ENCODE measurements at places on chromosomes 4 and X.

- peak; percentile 31 for DNase-seq
These were observed 119.1 kb upstream of the OTUD4 start for GRCh38 chr4:145299380-145300076.

GRCh38 chr4:26105337-26105736 is 191.3 kb downstream of the SMIM20 start:
- DNase-seq, result peak; percentile 8

- DNase-seq, result no peak
These were observed 7.2 kb upstream of the MAGEA11 start for GRCh38 chrX:149704664-149705063.

- DNase-seq, result no peak
These were observed 92.0 kb downstream of the PDGFRA start for GRCh38 chr4:54320826-54321685.

- peak; percentile 90 for DNase-seq
These were observed at the start of gene ANXA5 for GRCh38 chr4:121696581-121697461. Gene ANXA5 (minus strand): TSS chr4:121696980. CDS start chr4:121696589, 391 bp downstream.

- DNase-seq, result no peak
These were observed 41.1 kb downstream of the LIMCH1 start for GRCh38 chr4:41579043-41579442.

DNA sequence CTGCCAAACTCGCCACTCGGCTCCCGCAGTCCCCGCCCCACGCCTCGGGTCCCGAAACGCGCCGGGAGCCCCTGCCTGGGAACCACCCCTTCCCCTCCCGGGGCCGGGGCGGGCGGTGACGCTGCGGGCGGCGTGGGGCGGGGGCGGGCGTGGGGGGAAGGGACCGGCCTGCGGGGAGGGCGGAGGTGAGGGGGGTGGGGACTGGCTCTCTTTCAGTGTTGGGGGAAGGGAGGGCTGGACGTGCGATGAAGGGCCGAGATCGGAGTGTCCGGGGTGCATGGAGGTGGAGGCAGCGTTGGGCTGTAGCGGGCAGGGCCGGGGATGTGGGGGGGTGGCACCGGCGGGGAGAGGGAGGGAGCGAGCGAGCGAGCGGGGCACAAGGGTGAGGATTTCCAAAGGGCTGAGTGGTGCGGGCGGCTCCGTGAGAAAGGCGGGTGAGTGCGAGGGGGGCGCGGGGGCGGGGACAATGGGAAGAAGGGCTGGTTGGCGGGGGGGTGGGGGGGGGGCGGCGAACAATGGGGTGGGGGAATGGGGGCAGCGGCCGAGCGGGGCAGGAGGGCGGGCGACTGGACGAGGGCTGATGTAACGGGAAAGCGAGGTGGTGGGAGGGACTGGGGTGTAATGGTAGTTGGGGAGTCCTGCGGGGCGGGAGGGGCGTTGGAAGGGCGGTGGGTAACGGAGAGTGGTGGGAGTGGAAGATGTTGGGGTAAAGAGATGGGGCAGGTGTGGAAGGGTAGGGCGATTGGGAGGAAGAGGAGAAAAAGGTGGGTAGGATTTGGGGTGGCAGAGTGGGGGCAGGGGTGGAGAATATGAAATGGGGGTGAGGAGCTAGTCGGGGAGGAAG is 578 bp downstream of the DCUN1D4 start:
- peak; percentile 70 for DNase-seq

- DNase-seq, result no peak
These were observed 102.7 kb downstream of the TAB3 start for GRCh38 chrX:30786374-30786773.

- DNase-seq, result no peak
These were observed 44.2 kb downstream of the GSX2 start for GRCh38 chr4:54144199-54144598.

DNA sequence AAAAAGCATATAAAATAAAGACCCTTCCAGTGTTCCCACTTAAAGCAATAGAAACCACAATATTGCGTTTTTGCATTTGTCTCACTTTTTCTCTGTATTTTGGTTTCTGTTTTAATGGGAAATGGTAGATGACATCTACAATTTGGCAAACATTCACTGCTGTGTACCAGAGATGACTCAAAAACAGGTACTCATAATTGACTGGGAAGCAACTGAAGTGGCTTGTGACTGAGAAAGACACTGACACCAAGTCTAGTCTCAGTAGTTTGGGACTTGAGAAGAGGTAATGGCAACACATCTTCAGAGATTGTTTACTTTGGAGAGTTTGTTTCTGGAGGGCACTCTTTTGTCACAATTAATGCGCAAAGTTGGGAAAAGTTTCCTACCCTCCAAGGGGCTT is 42.0 kb downstream of the AREG start:
- no peak for DNase-seq

DNA sequence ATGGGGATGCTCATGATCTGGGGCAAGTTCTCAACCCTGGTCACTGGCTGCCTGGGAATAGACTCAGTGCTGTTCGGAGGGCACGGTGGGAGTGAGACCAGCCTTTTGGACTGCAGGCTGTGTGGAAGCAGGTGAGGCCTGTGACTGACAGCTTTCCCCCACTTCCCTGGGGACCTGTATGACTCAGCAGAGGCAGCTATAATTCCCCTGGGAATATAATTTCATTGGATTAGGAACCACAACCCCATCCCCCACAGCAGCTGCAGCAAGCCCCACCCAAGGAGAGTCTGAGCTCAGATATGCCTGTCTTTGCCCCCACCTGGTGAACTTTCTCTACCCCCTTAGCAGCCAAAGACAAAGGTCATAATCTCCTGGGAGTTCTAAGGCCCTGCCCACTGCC is 408.6 kb downstream of the PPP3CA start:
- no peak for DNase-seq

DNA sequence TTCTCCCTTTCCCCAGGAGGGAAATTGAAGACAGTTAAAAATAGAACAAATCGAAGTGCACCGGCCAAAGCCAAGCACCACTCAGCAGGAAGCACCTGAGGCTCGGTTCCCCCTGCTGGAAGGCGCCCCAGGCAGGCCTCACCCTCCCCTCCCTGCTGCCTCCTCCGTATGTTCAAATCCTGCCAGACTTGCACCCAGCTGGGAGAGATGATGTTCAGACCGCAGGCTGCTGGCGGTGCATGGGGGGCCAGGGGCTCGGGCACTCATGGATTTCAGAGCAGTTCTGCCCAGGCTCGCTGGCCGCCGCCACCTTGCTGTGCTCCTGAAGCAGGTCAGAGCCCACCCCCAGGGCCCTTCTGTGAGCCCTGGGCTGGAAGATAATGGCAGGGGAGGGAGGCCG is 91.4 kb downstream of the DCTD start:
- no peak for DNase-seq

- peak; percentile 13 for DNase-seq
These were observed 583 bp downstream of the ABHD18 start for GRCh38 chr4:127965803-127966175.

DNA sequence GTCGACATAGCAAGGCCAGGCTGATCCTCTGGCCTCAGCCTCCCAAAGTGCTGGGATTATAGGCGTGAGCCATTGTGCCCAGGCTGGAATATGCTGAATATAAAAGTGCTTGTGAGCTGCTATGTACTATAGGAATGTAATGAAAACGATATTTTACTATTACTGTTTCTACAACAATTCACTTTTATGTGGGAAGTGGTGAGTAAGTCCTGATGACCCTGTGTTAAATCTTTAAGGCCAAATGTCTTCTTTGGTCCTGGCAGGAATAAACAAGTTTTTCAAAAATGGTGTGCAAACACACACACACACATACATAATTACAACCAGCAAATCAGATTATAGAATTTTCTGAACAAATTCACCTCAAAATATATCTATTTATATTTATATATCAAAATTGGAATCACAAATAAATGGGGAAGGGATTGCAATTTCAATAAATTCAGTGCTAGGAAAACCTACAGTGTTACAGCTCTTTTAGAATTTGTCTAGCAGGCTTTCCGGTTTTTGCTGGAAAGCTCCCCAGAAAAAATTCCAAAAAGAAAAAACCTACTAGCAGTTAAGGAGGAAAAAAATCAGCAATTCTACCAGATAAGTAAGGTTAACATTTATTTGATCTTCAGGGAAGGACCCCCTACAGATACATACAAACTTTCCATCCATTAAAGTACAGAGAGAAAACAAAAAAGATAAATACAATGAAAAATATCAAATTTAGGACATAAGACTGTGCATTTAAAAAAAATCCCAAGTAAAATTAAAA is 17.9 kb downstream of the SMIM14 start:
- no peak for DNase-seq

DNA sequence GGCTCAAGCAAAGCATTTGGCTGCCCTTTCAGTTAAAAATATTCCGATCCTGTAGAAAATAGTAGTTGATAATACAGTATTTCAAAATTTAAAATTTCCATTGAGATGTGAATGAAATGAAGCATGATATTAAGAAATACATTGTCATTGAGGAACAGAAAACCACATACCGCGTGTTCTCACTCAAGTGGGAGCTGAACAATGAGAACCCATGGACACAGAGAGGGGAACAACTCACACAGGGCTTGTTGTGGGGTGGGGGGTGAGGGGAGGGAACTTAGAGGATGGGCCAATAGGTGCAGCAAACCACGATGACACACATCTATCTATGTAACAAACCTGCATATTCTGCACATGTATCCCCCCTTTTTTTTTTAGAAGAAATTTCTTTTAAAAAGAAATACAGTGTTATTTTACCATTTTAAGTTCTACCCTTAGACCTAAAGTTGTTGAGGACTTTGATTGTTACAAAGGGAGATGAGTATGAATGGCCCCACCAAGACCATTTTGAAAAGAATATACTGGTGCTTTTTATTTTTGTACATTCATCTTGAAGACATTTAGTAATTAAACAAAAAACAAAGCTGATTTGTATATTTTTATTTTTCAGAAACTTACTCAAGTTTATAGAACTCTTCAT is 52.0 kb upstream of the IL13RA1 start:
- no peak for DNase-seq

DNA sequence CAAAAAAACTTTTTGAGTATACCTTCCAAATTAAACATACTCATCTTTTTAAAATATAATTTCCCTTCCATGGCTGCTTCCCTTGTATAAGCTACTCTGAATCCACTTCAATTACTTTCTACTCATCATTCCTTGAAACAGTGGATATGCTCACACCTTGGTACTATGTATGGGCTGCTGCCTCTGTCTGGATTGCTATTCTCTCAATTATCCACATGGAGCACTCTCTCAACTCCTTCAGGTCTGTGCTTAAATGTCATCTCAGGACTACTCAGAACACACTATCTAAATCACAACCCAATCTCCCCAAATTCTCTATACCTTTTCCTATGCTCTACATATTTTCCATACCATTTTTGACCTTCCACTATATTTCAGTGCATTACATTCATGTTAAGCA is 898.9 kb upstream of the EPHA5 start:
- DNase-seq, result no peak

GRCh38 chr4:169869490-169869889 is 111.7 kb upstream of the HPF1 start:
- peak; percentile 1 for DNase-seq

DNA sequence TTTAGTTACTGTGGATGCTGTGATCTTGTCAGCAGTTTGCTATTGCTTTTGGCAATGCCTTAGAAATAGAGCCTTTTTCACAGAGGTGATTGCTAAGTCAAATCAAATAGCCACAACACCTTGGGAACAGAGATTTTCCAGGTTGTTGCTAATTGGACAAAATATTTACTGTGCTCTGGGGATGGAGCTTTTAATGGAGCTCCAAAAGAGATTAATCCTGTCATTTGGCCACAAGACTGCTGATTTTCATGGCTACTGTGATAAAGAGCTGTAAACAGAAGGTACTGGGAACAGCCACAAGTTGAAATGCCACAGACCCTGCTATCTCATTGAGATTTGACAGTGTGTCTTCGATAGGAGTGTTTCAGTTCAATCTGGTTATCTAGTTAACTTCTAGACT is 1715.2 kb upstream of the ADGRL3 start:
- no peak for DNase-seq
